Urothelium cell line (cell line): ENCODE measurements at places on chromosomes 16 and 17.

GRCh38 chr16:56211435-56211981 lies 20.2 kb downstream of the GNAO1 start:
- DNase-seq = peak; percentile 29

DNA sequence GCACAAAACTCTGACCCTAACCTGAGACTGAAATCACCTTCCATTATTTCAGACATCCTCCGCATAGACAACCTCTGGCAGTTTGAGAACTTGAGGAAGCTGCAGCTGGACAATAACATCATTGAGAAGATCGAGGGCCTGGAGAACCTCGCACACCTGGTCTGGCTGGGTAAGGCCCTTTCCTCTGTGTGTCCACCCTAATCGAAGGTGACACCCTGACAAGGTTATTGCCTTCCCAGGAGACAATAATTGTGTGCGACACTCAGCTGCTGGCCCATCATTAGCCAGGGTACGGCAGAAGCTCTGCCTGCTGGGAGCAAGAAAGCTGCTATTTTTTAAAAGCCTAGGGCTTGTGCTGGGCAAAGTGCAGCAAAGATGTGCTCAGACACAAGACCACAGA lies 11.1 kb downstream of the DRC3 start:
- no peak for DNase-seq

DNA sequence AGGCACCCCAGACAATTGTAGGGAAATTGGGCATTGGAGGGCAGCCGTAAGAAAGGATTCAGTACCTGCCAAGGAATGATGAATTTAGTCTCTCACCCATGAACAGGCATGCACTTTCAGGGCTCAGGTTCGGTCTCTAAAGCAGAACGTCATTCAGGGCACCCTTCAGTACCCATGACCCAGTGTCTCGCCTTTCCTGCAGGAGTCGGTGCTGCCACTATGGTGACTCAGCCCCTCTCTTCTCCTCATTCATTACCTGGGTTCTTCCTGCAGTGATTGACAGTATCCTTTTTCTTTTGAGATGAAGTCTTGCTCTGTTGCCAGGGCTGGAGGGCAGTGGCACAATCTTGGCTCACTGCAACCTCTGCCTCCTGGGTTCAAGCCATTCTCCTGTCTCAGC lies 8.4 kb downstream of the SOST start:
- DNase-seq = no peak

DNA sequence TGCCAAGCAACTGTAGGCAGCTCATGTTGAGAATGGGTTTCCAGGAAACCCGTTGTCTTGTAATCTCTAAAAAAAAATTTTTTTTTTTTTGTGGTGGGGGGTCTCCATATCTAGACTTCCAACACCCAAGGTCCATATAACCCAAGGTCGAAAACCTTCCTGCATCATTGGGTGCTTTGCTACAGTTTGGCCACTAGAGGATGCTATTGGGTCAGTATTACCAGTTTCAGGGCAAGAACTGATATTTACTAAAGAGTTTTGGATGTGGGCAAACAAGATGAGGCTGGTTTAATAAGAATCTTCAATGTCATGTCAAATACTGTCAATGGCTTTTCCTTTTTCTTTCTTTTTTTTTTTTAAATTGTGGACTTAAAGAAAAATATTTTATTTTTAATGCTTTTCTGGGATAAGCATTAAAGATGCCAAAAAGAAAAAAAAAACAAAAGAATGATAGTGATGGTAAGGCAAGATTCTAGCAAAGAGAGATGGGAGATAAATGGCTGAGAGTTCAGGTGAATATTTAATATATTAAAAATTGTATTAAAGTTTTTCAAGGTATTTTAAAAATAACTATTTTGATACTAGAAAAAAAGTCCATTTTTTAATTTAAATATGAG lies 62.2 kb downstream of the DHRS7C start:
- peak; percentile 38 for DNase-seq

DNA sequence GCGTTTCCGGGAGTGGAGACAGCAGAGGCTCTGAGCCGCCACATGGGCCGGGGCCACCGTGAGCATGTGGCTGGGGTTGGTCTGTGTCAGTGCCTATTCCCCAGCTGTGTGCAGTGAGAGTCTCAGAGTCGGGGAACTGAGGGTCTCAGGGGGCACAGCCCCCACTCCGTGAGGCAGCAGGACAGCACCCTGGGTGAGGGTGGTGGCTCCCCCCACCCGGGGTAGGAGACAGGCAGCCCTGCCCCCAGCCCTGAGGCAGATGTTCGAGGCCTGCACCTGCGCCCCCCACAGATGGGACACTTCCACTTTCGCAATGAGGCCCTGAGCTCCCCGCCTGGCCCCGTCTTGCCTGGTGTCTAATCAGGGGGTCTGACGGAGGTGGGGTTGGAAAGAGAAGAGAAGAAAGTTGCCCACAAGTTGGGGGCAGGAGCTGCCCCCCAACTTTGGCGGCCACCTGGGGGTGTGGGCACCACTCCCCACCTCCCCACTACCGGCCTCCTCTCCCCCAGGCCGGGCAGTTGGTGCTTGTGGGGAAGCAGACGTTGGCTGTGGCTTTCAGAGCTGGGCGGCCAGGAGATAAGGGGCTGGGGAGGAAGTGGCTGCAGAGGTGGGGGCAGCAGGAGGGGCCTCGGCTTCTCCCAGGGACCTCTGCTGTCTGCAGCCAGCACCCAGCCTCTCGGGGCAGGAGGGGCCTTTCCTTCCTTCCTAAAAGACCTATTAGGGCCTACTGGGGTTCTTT lies 1.8 kb upstream of the CBFA2T3 start:
- DNase-seq = no peak

- no peak for DNase-seq
These were observed 154.4 kb upstream of the FOXF1 start for GRCh38 chr16:86355951-86356350.

- peak; percentile 21 for DNase-seq
These were observed 1.1 kb downstream of the CREBBP start for GRCh38 chr16:3879258-3879886.

- no peak for DNase-seq
These were observed 22.5 kb upstream of the LRRC37A3 start for GRCh38 chr17:64941761-64942160.

DNA sequence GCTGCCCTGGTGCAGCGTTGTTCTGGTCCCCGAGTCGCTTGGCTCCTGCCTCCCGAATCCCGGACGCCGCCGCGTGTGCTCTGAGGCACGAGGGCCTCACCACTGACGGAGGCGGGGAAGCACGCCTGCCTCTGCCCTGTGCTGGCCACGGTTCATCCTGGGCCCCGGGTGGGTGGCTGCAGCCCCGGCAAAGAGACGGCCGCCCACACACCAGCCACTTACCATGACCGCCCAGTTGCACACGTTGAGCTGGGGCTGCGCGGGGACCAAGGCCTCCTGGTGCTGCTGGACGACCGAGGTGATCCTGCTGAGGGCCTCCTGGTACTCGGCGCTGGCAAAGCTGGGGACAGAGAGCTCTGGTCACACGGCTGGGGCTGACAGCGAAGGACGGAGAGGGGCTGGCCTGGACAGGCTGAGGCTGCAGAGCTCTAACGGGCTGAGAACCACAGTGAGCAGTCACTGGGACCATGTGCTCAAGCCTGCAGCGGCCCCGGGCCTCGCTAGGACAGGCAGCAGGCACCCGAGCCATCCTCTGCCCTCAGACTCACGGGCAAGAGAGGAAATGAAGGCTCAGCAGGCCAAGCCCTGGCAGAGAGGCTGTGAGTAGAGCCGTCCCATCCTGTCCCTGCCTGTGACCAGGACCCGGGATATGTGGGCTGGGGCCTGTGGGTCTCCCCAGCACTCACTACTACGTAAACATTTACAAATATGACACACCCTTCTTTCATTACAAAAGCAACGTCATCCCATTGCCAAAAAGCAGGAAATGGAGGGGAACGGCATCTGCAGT lies 6.3 kb upstream of the APRT start:
- no peak for DNase-seq

DNA sequence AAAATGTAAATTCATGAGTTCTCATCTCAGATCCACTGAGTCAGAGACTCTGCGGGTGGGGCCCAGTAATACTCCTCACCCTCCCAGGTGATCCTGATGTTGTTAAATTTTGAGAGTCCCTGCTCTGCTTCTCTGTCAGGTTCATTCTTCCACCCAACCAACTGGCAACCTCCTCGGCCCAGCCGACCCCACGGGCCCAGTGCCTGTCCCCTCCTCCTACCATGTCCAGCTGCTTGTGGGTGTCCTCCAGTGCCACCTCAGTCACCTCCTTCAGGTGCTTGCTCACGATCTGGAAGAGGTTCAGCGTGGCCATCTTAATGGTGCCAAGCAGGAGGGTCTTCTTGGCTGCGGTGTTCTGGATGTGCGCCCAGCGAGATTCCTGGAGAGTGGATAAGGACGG lies 9.8 kb downstream of the CCDC42 start:
- DNase-seq = no peak

GRCh38 chr16:46822270-46822669 lies 8.7 kb downstream of the C16orf87 start:
- no peak for DNase-seq

DNA sequence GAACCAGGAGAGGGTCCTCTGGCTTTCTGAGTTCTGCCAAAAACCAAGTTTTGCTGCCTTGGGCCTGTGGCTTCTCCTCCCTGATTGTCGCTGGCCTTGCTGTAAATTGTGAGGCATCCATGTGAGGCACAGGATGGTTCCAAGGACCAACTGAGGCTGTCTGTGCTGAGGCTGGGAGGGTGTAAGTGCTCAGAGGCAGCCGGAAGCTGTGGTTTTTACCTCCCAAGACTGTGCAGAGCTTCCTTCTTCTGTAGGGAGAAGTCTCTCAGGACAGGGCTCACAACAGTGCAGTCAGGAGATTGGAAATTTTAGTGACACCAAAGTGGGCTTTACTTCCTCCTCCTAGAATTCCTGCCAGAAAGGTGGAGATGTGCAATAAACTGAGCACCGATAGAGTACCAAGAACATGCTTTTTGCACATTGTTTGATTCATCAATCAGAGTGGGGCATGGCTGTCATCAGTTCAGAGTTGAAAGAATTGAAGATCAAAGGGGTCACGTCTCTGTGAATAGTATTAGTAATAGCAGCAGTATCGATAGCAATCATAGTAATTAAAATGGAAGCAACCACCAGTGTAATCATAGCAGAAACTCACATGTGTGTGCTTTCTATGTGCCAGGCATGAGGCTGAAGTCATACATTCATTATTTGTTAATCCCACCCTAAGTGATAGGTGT lies 467.1 kb downstream of the WWOX start:
- DNase-seq = no peak

GRCh38 chr16:11160676-11161115 lies 95.3 kb downstream of the SOCS1 start:
- DNase-seq = no peak

- DNase-seq = no peak
These were observed 37.2 kb upstream of the NUFIP2 start for GRCh38 chr17:29331075-29331707.

DNA sequence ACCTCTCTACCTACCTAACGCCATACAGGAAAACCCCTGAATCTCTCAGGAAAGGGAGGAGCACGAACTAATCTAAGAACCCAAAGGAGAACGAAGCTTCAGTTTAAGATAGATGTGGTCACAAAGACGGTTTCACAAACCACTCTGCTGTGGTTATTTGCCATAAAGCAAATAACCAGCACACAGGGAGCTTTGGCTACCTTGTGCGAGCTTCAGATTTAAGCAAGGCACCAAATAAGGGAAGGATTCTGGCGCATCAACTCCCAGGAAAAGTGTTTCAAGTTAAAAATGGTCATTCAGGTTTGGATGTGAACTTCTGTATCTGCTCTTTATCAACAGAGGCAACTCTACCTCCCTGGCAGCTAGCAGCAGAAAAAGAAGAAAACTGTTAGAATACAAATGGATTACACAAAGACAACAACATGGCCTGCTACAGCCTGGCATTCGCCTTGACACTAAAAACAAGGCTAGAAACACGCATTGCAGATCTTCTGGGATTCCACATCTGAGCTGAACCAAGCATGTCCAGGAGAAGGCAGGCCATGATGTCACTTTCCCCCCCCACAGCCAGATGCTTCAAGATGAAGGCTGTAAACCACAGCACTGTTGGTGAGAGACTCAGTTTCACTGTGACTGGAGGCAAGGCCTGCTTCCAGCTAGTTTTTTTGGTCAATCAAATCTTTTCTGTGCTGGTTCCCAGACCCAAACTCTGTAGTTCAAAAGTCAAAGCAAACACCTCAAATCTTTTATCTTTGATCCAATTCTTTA lies 43.6 kb downstream of the SMG6 start:
- DNase-seq = no peak

DNA sequence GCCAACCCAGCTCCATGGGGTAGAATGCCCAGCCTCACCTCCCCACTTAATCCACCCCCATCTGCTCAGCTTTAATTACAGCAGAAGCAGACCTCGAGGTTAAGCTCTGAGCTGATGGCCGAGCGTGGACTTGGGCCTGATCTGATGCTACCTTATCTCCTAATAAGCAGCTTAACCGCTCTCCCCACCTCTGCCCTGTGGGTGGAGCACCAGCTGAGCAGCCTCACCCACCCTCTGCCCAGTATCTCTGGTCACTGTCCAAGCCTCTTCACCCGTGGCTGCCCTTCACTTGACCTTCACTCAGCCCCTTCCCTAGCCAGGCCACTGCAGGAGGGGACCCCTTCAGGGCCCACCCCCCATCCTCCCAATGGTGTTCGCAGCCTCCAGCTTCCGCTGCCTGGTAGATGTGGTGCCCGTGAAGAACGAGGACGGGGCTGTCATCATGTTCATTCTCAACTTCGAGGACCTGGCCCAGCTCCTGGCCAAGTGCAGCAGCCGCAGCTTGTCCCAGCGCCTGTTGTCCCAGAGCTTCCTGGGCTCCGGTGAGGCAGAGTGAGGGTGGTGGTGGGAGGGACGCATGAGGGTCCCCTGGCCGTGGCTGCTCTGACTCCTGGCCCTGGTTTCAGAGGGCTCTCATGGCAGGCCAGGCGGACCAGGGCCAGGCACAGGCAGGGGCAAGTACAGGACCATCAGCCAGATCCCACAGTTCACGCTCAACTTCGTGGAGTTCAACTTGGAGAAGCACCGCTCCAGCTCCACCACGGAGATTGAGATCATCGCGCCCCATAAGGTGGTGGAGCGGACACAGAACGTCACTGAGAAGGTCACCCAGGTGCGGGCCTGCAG lies 6.8 kb downstream of the KCNH6 start:
- DNase-seq = no peak

GRCh38 chr16:75798714-75799113 lies 72.4 kb upstream of the CPHXL start:
- no peak for DNase-seq

DNA sequence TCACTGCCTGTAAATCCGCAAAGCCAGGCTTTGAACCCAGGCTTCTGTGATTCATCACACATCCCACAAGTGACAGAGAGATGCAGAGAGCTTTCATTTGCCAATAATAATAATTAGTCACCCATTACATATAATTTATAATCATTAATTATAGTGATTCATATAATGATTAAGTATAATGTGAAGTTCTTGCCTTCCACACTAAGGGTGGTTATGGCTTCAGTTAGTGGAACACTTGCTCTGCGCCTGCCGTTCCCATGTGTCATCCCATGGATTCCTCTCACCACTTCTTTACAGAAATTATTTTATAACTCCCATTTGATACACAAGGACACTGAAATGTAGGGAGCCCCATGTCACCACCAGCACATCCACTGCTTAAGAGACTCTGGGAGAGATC lies 39.8 kb upstream of the XYLT1 start:
- DNase-seq = no peak

GRCh38 chr17:47872651-47873161 lies 21.7 kb upstream of the SP6 start:
- no peak for DNase-seq

GRCh38 chr17:9443811-9444210 lies 131.8 kb downstream of the STX8 start:
- no peak for DNase-seq

GRCh38 chr17:2707721-2708584 lies 3.6 kb downstream of the CLUH start:
- DNase-seq = peak; percentile 18

GRCh38 chr16:68447653-68448359 lies 502 bp downstream of the SMPD3 start:
- DNase-seq = no peak

GRCh38 chr17:31431098-31431851 lies 39.8 kb downstream of the RAB11FIP4 start:
- no peak for DNase-seq
